ENCODE measurements at places on chromosomes 1 and 21.

GRCh38 chr1:204882479-204882878 lies 11.8 kb downstream of the NFASC start:
- no peak for DNase-seq

GRCh38 chr1:89087241-89087640 lies 22.2 kb upstream of the GBP1 start:
- no peak for DNase-seq

- no peak for DNase-seq
Measured at GRCh38 chr21:38223893-38224540, 32.8 kb upstream of the KCNJ15 start.

DNA sequence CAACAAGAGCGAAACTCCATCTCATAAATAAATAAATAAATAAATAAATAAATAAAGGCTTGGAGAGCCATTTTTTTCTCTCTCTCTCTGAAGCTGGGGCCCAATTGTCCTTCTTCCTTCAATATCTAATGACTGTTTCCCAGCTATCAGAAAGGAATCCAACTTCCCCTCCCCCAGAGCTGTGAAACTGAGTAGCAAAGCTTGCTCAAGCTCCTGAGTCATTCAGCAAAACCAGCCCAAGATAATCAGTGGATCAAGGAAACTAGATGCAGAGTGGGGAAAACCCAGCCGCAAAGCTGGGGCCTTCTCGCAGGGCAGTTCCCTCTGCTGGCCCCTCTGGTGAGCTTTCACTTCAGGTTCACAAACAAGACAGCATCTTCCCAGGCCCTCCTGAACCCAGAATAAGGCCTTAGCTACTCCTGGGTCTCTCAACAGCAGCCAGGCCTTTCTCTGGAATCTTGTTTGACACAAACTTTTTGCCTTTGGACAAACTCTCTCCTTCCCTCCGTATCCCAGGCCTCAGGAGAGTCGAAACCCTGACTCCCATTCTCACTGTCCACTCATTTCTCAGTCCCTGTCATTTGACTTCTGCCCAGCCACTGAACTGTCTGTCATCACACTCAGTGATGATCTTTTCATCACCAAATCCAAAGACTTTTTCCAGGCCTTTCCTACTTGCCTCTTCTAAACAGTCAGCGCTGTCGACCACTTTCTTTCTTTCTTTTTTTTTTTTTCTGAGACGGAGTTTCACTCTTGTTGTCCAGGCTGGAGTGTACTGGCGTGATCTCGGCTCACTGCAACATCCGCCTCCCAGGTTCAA lies 18.0 kb upstream of the PTP4A2 start:
- peak; percentile 99 for DNase-seq

- DNase-seq: no peak
Measured at GRCh38 chr1:68308034-68308433, 75.7 kb upstream of the WLS start.

DNA sequence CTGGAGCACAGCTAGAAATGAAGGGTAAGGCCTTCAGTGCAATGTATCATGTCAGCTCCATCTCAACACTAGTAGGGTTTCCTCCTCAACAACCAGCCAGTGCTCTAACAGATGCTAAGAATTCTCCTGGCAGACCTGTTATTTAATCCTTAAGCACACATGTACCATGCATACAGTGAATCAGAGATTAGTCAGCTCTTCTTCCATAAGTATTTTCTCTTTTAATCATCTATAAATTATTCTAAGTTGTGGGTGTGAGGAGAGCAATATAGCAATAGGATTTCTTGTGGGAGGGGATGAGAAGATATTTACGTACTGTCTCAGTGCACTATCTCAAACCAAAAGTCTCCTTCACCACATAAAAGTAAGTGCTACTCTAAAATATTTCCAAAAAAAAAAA lies 95.3 kb downstream of the COP1 start:
- DNase-seq: no peak

GRCh38 chr1:53982034-53982762 lies 35.8 kb downstream of the LDLRAD1 start:
- DNase-seq: peak; percentile 27

- no peak for DNase-seq
Measured at GRCh38 chr1:102434421-102434820, 437.7 kb upstream of the OLFM3 start.

DNA sequence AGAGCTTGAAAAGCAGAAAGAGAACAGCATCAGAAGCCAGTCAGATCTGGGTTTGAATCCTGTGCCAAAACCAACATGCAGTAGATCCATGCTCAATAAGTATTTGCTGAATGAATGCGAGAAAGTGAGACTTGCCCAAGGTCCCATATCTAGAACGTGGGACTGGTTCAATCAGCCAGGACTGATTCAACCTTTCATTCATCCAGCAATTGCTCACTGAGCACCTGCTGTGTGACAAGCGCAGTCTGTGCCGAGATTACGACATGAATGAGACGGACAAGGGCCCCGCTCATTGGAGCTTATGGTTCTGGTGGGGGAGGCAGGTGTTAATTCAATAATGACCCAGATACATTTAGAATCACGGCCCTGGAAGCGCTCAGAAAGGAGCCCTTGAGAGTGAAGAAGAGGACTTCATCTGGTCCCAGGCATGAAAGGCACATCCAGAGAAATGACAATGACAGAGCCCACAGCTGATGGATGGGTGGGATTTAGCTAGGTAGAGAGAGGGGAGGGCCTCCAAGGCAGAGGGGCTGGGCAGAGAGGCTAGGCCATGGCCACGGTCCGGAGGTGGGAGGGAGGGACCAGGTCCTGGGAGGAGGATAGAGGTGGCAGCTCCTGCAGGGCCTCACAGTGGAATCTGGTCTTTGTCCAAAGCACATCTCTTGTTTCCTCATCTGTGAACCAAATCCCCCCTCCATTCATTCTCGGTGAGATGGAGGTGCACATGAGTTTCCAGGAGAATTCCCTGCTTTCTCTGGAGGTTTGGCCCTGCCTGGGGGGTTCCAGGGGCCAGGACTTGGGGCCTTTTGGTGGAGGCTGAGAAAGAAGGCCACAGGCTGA lies 4.2 kb upstream of the FAM131C start:
- DNase-seq: no peak

DNA sequence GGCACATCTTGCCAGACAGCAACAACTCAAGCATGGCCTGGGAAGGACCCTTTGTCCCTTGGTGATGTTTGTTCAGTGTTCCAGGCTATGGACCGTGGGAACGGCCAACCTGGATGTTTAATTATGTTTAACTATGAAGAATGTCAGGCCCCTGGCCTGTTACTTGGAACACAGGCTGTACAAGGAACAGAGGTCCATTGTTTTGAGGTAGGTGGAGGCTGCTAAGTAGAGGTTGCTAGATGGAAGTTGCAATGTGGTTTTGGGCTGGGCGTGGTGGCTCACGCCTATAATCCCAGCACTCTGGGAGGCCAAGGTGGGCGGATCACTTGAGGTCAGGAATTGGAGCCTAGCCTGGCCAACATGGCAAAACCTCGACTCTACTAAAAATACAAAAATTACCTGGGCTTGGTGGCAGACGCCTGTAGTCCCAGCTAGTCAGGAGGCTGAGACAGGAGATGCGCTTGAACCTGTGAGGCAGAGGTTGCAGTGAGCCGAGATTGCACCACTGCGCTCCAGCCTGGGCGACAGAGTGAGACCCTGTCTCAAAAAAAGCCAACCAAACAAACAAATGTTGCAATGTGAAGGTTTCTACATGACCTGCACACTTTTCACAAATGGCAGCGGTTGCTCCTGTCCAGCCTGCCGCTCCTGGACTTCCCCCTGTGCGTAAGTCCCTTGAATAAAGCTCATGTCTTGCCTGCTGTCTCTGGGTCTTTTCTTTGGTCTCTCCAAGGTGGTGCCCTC lies 2.5 kb upstream of the LEFTY1 start:
- no peak for DNase-seq

GRCh38 chr1:81217058-81217457 lies 583.7 kb upstream of the ADGRL2 start:
- no peak for DNase-seq

GRCh38 chr1:206835186-206835585 lies 30.2 kb upstream of the IL20 start:
- DNase-seq: no peak

DNA sequence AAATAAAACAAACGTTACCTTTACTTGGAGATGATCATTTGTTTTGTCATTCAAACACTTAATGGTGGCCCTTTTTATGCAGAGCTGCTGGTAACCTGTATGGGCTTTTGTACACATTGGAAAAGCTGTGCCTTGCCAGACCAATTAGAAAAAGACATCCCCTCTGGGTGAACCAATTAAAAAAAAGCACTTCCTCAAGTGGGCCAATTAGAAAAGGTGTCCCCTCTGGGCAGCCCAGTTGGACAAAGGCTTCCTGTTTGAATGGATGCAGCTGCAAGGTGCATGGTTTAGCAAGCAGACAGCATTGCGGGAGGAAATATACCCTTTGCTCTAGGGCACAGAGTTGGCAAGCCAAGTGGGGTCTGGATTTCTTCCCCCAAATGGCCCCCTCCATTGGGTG lies 21.6 kb downstream of the HUNK start:
- no peak for DNase-seq

- no peak for DNase-seq
Measured at GRCh38 chr1:44611419-44611818, 62.9 kb downstream of the TMEM53 start.

DNA sequence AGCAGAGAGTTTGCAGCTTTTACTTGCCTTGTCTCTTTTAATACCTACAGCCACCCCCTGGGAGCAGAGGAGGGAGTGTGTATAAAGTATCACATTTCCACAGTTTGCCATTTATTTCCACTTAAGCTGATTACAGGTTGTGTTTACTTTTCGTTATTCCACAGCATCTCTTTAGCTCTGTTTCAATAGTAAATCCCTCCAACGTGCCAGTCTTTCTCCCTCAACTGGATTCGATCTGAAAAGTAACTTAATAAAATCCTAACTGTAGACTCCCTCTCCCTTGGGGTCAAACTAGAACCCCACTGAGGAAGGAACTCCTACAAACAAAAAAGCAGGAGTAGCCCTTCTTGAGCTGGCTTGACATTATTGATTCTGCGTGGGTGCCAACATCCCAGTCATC lies 3.1 kb upstream of the FCGR2A start:
- no peak for DNase-seq
